ENCODE measurements at places on chromosomes 6 and 20.

DNA sequence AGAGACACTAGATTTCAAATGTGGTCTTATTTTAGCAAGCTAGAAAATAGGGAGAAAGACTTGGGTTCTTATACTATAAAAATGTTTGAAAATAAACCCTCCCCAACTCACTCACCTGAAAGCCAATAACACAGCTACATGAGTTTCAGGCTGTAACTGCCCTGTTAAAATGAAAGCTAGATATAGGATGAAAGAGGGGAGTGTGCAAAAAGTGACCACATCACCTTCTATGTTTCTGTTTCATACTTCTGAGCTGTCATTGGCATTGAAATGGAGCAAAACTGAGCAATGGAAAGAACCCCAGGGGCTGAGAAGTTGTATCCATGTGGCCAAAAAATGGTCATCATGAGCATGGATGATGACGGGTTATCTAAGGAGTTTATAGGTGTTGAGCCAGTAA lies 148.1 kb upstream of the TENT5A start:
- no peak for DNase-seq

DNA sequence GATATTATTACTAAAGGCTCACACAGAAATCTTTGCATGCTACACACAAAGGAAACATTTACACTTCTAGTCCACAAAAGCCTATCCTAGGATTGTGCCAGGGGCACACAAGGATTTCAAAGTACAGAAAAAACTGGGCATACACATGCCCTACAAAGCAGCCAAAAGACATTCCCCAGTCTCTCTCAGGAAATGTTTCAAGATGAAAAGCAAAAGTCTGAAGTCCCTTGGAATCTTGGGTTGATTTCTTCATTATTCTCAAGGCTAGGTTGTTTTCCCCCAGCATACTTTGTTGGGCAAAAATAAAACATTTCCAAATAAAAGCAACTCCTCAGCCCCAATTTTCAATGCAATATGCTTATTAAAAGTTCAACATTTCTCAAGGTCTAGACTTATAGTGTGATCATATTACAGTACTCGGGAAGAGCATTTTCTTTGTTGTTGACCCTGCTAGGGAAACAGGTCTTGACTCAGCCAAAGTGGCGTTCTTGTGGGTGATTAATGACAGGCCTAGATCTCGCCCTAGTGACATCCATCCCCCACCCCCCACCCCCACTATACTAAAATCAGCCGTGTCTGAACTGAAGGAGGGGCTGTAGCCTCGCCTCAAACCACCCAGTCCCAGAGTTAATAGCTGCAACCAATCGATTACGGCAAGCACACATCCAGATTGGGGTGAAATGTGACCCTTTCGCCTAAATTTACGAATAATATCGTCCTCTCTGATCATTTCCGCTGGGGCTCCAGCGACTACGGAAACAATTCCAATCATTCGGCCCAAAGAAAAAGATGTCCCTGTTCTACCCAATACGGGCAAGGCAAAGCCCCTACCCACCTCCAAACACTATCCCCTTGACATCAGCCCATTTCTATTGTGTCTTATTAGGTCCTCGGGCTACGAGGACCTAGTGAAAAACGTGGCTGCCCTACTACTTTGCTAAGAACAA lies 1.4 kb downstream of the AKIRIN2 start:
- peak; percentile 40 for DNase-seq

GRCh38 chr6:113412589-113413357 lies 444.4 kb upstream of the MARCKS start:
- DNase-seq, result no peak

GRCh38 chr6:6330407-6330806 lies 9.9 kb upstream of the F13A1 start:
- no peak for DNase-seq

DNA sequence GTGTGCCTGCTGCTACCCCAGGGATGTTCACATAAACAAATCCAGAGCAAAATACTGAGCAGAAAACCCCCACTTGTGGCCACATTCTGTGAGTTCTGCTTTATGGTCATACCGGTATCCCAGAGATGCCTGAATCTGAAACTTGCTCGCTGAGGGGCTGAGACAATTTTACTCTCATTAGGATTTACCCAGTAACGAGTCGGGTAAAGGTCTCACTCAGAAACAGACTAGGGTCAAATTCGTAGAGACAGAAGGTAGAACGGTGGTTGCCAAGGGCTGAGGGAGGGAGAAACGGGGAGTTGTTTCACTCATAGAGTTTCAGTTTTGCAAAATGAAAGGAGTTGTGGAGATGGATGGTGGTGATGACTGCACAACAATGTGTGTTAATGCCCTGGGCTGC lies 45.4 kb upstream of the NKX2-2 start:
- DNase-seq, result no peak

GRCh38 chr6:14799928-14800327 lies 445.9 kb upstream of the JARID2 start:
- DNase-seq, result no peak

- DNase-seq, result no peak
Measured at GRCh38 chr6:18510644-18511033, 123.5 kb downstream of the RNF144B start.

DNA sequence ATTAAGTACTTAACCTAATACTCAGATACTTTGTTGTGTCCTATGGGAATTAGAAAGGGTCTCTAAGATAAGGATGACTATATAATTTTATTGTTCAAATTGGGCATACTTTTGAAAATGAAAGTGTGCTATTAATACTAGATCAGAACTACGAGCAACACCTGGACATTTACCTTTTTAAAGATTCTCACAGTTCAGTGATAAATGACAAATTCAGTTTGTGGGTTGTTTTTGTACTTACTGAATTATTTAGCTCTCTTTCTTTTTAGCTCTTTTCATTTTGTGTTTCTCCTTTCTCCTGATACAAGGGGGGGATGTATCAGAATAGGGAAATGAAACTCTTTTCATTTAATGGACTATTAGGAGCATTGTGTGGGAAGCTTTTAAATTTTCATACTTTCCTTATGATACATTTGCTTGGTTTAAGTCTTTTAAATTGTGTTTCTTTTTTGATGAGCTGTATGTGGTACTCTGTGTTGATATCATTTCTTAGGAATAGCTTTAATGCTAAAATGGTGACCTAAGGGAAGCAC lies 47.5 kb downstream of the PHF3 start:
- no peak for DNase-seq

DNA sequence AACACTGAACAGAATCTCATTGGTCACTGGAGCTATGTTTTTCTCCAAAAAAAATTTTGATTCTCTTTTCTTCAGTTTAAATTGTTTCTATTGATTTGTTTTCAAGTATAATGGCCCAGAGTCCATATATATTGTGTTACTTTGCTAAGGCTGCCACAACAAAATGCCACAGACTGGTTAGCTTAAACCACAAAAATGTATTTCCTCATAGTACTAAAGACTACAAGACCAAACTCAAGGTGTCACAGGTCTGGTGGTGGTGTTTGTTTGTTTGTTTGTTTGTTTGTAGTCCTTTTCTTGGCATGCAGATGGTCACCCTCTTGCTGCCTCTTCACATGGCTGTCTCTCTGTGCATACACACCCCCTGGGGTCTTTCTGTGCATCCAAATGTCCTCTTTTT lies 34.0 kb downstream of the BMP5 start:
- no peak for DNase-seq

DNA sequence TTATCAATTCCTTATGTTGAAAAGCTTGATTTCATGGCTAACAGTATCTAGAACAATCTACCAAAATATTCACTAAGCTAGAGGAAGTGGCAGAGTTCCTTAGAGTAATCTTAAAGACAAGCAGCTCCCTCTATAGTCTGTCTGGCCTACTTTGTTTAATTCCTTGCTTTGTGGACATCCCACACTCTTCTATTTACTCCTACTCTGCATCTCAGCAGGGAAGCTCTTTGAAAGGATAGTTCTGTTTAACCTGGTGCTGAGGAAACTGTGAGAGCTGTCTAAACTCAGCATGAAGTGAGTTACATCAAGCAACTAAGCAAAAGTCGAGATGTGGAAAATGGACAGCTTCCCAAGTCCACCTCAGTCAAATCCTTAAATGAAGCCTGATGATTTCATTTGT lies 4.3 kb downstream of the REV3L start:
- DNase-seq, result no peak

DNA sequence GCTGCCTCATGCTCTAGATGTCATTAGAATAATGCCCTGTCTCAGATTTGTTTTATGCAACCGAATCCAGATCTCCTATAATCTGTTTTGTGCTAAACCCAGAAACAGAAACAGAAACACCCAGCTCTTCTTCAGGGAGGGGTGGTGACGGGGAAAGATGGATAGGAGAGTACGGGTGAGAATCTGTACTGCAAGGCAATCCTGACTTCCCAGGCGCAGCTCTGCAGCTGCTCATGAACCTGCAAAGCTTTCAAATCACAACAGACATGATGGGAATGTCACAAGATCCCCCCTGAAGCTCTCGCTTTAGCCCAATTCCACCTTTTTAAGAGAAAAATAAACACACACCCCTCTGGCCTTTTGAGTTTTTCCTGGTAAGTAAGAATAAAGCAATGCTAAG lies 71.5 kb downstream of the PPP1R3G start:
- no peak for DNase-seq

- DNase-seq, result no peak
Measured at GRCh38 chr6:80523010-80523409, 416.5 kb downstream of the BCKDHB start.

DNA sequence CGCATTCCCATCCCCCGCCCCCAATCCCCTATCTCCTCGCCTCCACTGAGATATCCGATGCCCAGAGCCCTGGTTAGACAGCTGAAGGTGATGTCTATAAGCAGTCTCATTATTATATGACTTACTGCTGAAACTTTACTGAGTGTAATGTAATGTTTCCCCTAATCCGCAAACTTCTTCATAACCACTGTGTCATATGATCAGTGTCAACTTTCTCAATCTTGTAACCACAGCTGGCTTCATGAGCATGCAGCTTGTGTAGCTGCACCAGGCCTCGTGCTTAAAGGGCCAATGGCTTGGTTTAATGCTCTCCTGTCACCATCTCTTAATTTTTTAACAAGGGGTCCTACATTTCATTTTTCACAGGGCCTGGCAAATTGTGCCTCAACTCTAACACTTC lies 8.1 kb downstream of the ASIP start:
- DNase-seq, result no peak

- no peak for DNase-seq
Measured at GRCh38 chr6:82066991-82067411, 180.5 kb downstream of the IBTK start.

DNA sequence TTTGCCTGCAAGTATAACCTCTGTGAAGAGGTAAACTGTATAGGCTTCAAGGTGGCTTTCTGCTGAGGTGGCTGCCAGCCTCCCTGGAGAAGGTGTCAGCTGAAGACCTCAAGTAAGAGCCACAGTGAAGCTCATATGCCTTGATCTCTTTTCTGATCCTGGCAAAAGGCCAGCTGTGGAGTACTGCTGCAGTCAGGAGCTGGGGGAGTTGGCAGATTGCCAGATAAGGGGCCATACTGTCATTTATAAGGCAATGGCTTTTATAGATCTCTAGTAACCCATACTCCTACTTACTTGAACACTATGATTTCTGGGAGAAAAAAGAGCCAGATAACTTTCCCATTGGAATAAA lies 8.8 kb upstream of the CEP85L start:
- peak; percentile 31 for DNase-seq

GRCh38 chr6:19102936-19103335 lies 715.8 kb downstream of the RNF144B start:
- no peak for DNase-seq

- no peak for DNase-seq
Measured at GRCh38 chr6:89467437-89467836, 34.5 kb downstream of the ANKRD6 start.

- DNase-seq, result no peak
Measured at GRCh38 chr20:34768096-34768495, 57.4 kb downstream of the NCOA6 start.

DNA sequence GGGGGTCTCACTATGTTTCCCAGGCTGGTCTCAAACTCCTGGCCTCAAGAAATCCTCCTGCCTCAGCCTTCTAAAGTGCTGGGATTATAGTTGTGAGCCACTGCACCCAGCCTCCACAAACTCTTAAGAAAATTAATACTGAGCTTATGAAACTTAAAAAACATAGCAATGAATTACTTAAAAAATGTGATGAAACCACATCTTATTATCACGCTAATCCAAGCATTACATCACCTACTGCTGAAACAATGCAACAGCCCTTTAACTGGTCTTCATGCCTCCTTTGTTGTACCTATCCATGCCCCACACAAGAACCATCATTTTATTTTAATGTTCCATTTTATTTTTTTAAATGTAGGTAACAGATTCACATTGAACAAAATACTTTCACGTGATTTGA lies 24.9 kb downstream of the SESN1 start:
- no peak for DNase-seq

- DNase-seq, result no peak
Measured at GRCh38 chr6:147738516-147739162, 230.1 kb downstream of the SAMD5 start.

GRCh38 chr6:43628393-43629103 lies 516 bp downstream of the GTPBP2 start:
- no peak for DNase-seq

GRCh38 chr6:139533171-139533570 lies 158.7 kb upstream of the CITED2 start:
- DNase-seq, result no peak

DNA sequence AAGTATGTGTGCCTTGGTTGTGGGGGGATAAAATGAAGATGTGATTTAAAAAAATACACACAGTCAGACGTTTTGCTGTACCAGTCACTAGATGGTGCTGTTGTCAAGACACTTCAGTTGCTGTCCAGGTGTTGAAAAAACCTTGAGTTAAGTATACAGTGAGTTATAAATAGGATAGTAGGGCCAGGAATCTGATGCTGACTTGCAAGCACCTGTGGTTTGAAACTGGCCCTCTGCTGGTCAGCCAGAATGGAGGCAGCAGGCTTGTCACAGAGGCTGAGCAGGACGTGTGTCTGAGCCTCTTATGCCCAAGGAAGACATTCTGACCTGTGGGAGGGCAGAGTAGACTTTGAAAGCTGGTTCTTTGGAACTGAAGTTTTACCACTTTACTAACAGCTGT lies 27.8 kb downstream of the RNF8 start:
- peak; percentile 35 for DNase-seq

DNA sequence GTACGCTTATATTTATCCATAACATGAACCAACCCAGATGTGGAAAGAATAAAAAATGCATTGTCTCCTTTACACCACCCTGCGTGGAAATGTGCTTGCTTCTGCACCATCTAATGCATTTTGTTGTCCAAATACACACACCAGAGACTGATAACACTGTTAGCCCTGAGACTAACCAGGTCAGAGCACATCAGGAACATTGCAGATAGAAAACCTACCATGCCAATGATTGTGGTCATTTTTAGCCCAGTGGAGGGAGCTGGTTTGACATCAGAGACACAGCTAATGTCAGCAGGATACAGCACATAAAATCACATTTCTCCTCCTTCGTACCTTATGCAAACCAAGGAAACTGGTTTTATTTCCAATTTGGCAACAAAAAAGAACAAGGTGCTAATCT lies 528.7 kb downstream of the DOK5 start:
- no peak for DNase-seq

DNA sequence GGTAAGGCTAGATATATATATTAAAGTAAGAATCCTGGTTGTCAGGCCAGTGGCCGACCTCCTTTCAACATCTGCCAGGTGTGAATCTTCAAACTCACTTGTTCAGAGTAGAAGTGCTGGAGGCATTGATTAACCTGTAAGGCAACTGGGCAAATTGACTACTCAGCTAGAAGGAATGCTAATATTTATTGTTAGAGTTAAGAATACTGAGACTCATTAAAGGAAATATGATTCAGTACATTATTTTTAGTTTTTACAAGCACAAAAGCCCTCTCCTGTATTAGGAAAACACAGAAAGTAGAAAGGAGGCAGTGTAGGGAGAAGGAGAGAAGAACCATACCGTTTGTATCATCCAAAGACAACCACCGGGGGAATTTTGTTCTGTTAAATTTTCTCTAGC lies 53.5 kb downstream of the RIPOR2 start:
- DNase-seq, result no peak

Data from NCI-H2107 (cell line).